ENCODE measurements at places on chromosomes 16 and 17.

GRCh38 chr17:31261601-31262000, 35.4 kb downstream of the OMG start:
- no peak for DNase-seq

- DNase-seq, result peak; percentile 90
These were observed 47.9 kb downstream of the MAPT start for GRCh38 chr17:45942284-45942683.

- no peak for DNase-seq
These were observed 8.6 kb downstream of the ZNRF1 start for GRCh38 chr16:75007443-75007842.

DNA sequence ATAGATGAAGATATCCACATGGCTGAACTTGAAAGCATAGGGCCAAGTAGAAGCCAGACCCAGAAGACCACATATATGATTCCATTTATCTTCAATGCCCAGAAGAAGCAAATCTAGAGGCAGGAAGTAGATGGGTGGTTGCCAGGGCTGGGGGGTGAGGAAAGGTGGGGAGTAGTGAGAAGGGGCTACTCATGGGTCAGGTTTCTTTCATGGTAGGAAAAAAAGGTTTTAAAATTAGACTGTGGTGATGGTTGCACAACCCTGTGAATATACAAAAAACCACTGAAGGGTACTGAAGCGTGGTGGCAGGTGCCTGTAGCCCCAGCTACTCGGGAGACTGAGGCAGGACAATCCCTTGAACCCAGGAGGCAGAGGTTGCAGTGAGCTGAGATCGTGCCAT, 5.4 kb downstream of the CD2BP2 start:
- no peak for DNase-seq

DNA sequence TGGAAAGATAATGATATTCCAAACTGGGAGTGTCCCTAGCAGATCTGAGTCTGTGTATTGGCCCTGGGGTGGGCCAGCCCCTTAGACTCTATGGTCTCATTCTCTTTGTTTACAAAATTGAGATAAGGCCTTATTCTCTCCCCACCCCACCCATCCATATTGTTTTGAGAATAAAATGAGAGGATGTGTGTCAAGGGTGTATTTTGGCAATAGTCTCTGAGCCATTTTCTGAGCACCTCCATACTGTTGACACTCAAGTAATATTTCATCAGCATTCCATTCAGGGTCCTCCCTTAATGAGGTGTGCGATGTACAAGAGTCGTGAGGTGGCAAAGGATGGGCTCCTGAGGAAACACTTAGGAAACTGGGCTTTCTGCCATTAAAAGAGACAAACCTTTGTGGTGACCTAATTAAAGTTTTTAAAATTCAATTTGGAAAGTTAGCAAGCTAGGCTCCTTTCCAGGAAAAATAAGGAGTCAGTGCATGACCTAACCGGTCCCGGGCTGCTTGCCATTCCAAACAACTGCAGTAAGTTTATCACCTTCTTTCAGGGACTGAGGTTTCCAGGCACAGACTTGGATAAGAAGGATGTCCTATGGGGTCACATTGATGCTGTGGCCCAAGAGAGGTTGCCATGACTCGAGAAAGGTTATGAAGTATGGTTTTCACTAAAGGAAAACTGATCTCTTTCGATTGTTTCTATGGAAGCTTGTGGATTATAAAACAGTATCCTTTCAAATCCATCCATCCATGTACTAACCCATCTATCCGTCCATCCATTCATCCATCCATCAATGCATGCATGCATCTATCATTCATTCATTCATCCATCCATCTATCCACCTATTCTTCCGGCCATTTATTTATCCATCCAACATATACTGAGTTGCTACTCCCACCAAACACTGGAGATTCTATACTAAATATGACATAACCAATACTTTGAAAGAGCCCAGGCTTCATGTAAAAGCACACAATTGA, 443.3 kb downstream of the UTP18 start:
- peak; percentile 73 for DNase-seq

- DNase-seq, result no peak
These were observed 583.6 kb upstream of the CDH5 start for GRCh38 chr16:65782611-65783600.
